ENCODE measurements at places on chromosomes 7 and 10.

- peak; percentile 23 for DNase-seq
Observed at GRCh38 chr10:77974396-77975074, 48.0 kb upstream of the DLG5 start.

DNA sequence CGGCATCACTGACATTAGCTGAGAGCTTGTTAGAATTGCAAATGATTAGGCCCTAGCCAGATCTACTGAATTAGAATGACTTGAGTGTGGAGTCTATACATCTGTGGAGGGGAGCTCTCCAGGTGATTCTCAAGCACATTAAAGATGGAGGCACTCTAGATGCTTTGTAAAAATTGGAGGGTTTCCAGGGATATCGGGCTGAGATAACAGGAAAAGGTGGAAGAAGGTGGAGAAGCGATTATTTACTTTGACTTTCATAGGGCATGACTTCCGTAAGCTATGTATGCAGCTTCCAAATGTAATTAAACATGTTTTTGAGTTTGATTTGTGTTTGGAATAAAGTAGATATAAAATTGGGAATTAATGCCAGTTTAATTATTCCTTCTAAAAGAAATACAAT, 235.0 kb upstream of the PTN start:
- no peak for DNase-seq

- no peak for DNase-seq
Observed at GRCh38 chr10:69570050-69570816, 3.0 kb downstream of the NEUROG3 start.

DNA sequence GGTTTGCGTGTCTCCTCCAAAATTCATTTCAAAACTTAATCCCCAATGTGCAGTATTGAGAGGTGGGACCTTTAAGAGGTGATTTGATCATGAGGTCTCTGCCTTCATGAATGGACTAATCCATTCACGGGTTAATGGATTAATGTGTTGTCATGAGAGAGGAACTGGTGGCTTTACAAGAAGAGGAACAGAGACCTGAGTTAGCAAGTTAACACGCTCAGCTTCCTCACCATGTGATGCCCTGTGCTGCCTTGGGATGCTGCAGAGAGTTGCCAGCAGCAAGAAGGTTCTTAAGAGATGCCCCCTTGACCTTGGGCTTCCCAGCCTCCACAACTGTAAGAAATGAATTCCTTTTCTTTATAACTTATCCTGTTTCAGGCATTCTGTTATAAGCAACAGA, 3.7 kb upstream of the TCTN3 start:
- no peak for DNase-seq

- DNase-seq = peak; percentile 20
Observed at GRCh38 chr7:148334959-148335577, 255.5 kb upstream of the C7orf33 start.

GRCh38 chr10:91220954-91221675, 652 bp downstream of the PCGF5 start:
- DNase-seq = no peak

DNA sequence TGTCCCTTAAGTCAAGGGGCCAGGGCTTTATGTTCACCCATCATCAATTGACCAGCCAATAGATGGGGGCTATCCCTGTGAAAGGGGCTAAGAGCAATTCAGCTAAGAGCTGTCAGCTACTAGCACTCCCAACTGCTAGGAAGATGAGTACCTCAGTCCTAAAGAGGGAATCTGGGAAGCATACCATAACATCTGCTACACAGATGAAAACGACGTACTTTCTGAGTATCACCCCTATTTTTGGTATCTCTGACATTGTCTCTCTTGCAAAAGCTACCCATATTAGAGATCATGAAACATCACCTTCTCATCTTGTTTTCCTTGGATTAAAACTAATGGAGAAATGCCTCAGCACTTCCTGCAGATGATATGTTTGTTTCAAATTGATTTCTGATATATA, 7.5 kb upstream of the SMNDC1 start:
- DNase-seq = no peak

- no peak for DNase-seq
Observed at GRCh38 chr10:17026686-17027485, 102.7 kb downstream of the CUBN start.

DNA sequence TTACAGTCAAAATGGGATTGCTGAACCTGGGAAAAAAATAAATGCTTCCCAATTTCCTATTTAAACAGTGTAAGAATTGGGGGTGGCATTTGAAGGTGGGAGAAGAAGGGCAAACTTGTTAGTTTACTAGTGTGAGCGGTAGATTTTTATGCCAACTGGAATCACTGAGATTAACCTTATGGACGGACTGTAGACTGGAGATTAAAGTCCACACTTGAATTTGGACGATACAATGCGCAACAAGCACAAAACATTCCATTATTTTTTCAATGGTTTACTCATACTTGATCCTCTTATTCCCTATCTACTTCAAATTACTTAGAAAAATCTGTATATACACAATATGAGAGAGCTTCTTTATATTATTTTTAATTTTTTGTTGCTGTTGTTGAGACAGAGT, 269.6 kb upstream of the KLF14 start:
- DNase-seq = no peak

- DNase-seq = no peak
Observed at GRCh38 chr10:32341596-32341995, 5.4 kb downstream of the EPC1 start.

- no peak for DNase-seq
Observed at GRCh38 chr7:101488826-101489572, 126.3 kb downstream of the COL26A1 start.

All from smooth muscle cell of the brain vasculature (primary cell).